ENCODE measurements at places on chromosomes 7 and 10.

DNA sequence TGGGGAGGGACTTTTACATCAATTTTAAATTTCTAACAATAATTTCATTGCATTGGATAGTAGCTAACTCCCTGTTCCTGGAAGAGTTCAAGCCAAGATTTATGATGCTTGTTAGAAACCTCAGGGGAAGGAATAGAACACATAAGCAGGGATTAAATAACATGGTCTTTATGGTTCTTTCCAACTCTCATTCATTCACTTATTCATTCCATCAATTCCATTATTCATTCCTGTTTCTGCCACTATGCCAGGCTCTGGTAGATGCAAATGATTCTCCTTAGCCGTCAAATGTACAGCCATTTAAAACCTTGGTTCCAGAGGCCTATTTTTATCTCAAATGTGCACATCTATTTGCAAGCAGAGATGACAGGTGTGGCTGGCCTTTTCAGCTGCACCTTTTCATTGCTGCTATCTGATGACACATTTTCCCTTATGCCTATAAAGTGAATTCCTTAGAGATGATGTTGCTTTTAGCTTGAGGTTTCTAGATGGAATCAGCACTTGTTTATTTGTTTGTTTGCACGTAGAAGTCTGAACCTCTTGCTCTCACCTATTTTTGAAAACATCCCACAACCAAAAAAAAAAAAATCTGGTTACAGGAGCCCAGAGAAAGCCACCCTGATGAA, 205.7 kb upstream of the IGFBP3 start:
- no peak for DNase-seq

DNA sequence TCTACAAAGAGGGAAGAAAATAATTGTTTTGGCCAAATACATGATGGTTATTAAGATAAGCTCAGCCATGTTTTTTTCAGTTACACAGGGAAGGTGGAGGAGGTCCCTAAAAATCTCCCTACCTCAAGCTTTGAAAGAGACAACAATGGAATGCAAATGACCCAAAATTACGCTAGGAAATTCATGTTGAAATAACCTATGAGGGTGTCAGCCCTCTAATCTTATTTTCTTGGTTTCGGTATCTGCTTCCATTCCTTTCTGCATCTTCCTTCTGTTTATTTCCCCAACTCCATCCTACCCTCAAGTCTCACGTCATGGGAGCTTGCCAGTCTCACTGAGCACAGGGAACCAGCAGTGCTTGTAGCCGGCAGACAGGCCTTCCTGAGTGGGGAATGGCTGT, 40.6 kb upstream of the SMNDC1 start:
- DNase-seq: no peak

GRCh38 chr7:158414486-158414961, 173.1 kb downstream of the PTPRN2 start:
- DNase-seq: no peak

DNA sequence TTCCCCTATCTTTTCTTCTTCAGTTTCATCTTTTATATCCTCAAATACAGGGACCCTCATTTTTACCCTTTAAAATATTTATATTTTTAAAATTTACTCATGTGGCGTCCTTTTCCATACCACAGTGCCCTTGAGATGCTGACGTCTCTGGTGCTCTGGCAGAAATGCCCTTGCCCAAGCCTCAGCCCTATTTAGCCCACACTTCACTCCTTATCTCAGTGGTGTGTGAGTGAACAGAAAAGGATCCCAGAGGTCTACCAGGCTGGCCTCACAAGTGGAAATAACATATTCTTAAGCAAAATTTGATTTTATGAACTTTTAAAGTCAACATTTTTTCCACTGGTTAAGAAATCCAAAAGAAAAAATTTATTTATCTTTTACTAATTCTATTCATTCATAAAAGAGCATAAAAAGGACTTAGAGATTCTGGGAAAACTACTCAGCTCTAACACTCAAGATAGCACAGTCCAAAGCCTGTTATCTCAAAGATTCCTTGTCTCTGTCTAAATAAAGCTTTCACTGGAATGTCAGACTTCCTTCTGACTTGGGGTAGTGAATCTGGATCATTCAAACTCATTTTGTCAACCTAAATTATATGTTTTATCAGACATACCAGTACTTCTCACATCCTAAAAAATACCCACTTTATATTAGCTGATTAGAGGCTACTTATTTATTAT, at the start of gene NEBL:
NEBL (minus strand) TSS at position 166 of the 680 bp plus-strand sequence; CDS start at position 60, 106 bp downstream.
- DNase-seq: no peak

DNA sequence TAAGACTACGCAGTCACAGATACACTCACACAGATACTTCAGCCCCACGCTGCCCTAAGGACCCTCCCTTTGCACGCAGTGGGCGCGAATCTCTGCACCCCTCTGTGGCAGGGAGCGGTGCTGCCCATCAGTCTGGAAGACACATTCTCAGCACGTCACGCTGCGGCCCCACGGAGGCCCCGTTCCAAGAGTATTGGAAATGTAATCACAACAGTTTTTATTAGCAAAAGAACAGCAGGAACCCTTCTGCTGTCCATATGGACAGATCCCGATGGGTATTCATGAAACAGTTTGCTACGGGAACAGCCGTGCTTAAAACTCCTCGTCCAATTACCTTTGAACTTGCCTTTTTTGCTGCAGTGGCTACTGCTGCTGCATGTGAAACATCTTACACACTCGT, 131.0 kb downstream of the RPS24 start:
- DNase-seq: no peak

DNA sequence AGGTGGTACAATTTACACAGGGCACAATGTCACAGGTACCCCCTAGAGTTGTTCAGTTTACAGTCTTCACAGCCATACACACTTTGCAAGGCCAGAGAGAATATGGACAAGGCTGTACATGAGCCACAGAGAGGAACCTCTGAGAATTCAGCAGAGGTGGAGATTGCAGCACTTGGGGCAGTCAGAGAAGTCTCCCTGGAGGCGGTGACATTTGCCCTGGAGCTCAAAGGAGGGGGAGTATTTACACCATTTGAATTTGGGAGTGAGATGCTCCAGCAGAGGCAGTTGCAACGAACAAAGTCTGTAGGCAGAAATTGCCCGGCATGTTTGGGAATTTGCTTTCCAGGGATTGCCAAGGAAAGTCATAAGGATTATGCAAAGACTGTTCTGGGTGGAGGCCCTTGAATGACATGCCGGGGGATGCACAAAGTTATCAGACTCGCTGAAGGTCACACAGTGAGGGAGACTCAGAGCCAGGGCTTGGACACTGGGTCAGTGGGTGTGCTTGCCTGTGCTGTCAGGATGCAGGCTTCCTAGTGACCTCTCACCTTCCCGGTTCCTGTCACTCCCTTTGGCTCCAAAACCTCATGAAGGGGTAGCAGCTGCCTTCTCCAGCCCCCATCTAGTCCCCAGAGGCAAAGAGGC, 160.7 kb upstream of the PCBD1 start:
- no peak for DNase-seq

- no peak for DNase-seq
Measured at GRCh38 chr7:106243893-106244292, 40.9 kb downstream of the NAMPT start.

- DNase-seq: no peak
Measured at GRCh38 chr7:115763347-115763746, 267.2 kb downstream of the TFEC start.

- DNase-seq: no peak
Measured at GRCh38 chr10:89639326-89639725, 5.7 kb downstream of the PANK1 start.

DNA sequence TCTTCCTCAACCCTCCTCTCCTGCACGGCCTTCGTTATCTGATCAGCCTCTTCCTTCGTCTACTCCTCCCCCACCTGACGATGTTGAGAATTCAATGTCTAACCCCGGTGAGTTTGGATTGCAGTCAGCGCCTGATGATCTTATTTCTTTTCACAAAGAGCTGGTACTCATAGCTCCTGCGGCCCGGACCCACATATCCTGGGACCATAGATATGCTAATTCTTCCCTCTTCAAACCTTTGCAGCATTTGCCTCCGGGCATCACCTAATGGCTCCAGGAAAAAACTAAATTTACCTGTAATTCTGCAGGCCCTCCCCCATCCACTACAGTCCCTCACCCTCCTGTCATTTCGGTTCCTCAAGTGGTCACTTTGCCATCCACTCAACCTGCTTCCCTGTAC, 12.4 kb upstream of the DDC start:
- no peak for DNase-seq

DNA sequence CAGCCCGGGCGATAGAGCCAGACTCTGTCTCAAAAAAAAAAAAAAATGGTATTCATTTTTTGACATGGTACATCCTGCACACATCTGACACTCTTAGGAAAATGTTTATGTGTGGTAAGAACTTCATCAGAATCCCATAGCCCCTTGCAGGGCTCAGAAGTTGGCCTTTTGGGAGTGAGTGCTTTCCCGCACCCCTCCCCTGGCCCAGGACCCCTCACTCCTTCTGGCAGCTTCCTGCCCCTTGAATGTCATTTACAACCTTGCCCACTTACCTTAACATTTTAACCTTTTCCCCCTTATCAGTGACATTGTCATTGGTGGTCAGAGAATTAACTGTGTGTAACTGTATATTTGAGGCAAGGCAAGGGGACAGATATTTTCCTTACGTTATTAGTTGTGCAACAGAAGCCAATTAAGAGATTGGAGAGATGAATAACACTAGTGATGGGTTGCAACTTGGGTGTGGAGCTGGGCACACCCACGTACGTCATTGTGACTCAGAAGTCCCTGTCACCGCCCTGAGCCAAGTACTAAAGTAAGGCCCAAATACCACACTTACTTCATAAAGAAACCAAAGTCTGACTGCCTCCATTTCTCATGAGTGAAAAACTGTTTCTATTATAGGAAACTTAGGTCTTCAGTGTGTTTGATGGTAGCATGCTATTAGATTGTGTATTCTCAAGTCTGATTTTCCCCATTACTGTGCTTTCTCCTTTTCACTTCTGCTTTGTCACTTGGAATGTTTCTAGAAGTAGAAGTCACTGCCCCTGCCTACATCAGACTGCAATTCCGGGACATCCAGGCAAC, 31.6 kb downstream of the OGDH start:
- peak; percentile 92 for DNase-seq

GRCh38 chr10:74058071-74058470, 60.2 kb downstream of the VCL start:
- no peak for DNase-seq

- peak; percentile 38 for DNase-seq
Measured at GRCh38 chr7:28768577-28769147, 189.5 kb downstream of the TRIL start.

DNA sequence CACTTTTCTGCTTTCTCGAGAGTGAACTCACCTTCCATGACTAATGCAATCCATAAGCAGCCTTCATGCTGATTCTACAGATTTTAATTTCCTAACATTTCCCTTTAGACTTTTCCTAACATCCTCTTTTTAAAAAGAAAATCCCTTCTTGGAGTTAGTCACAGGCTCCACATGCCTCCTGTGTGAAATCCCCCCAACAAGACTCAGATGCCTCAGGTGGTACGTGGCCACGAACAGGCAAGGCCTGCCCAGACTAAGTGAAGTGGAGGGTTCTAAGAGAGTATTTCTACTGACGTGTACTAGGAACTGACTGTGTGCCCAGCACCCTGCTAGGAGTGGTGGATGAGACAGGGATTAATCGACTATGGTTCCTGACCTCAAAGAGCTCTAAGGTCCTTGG, 125.9 kb upstream of the HPS1 start:
- DNase-seq: no peak

GRCh38 chr10:103845972-103846371, 9.4 kb downstream of the SH3PXD2A start:
- no peak for DNase-seq

DNA sequence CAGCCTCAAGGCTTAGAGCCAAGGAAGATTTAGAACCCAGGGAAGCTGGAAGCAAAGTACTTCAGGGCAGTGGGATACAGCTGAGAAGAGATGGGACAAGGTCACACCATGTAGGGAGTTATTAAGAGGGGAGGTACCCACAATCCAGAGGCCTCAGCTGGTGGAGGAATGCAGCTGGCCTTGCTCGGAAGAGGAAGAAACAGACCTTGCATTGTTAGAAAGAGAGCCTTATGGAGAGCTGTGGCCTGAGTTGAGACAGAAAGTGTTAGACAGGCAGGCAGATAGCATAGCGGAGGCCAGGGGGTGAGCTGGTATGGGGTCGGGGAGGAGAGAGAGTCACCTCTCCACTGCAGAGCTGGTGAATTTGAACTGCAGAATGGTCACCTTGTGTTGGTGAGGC, 173.1 kb downstream of the JCAD start:
- DNase-seq: no peak

DNA sequence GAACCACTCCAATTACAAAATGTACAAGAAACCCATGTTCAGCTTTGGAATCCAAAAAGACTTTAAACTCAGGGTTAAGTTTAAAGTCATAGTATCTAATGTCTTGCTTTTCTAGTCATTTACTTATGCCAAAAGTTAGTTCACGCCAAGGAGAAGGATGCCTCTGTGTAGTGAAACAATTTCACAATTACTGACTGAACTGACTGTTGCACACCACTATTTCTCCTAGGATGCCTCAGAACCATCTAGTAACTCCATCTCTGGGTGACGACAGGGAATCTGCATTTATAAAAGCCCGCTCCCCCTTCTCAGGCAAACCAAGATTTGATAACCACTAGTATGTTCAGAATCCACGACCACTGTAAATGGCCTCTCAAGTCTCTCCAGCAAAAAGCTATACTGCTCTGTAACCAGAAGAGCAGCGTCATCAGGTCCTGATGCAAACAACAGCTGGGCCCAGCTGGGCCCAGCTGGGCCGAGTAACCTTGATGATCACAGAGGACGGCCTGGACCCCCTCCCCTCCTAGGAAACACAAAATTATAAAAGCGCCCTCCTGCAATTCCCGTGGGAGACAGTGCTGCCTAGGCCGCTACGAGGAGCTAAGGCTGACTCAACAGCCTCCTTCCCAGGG, 680 bp upstream of the ADO start:
- DNase-seq: peak; percentile 26

- DNase-seq: no peak
Measured at GRCh38 chr7:40799493-40800403, 664.9 kb downstream of the SUGCT start.

DNA sequence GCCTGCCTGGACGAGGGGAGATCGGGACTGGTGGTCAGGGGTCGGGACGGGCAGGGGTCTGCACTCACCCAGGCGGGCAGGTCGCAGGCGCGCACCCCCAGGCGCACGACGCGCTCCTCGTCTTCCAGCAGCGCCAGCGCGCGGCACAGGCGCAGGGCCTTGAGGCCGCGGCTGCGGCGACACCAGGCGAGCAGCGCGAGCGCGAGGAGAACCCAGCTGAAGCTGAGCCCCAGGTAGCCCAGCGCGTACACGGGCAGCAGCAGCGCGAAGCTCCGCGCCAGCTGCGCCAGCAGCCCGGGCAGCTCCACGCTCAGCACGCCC, 328 bp downstream of the ESYT2 start:
- peak; percentile 85 for DNase-seq

GRCh38 chr7:91945476-91945875, 4.8 kb downstream of the AKAP9 start:
- peak; percentile 80 for DNase-seq

DNA sequence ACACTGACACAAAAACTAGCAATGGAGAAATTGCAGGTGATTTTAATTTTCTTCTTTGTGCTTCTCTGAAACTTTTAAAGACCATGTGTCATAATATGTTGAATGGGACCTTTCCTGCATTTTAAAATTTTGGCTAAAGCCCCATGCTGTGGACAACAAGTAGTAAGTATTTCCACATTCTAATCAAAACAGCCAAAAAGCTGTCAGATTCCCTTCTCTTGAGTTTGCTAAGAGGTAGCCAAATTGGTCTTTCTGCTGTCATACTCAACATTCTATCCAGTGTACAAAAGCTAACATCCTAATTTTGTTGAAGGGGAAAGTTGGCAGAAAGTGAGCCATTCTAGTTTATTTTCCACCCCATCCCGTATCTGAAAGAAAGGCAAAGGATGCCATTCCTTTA, 447.6 kb downstream of the TFEC start:
- peak; percentile 8 for DNase-seq

- no peak for DNase-seq
Measured at GRCh38 chr10:74255888-74256357, 104.9 kb downstream of the ADK start.

- DNase-seq: peak; percentile 73
Measured at GRCh38 chr7:137539111-137539715, 195.7 kb upstream of the PTN start.

All from AG10803 (cell line).